ENCODE measurements at places on chromosomes 13 and 19.

- no peaks in the 10 kb centered on the region for H3K27me3 ChIP-seq
- no peaks in the 10 kb centered on the region for H3K36me3 ChIP-seq
- DNase-seq: no peak
- H3K4me1 ChIP-seq: no peaks in the 10 kb centered on the region
- no peak overlapping the region for H3K4me3 ChIP-seq
Measured at GRCh38 chr13:111969551-111970135, 97.3 kb upstream of the SOX1 start.

- peaks cover 6% of the 10 kb centered on the region for H3K4me1 ChIP-seq
- no peak overlapping the region for H3K27ac ChIP-seq
- H3K4me3 ChIP-seq: no peak overlapping the region
- DNase-seq: no peak
Measured at GRCh38 chr19:43452582-43452981, 12.8 kb downstream of the LYPD3 start.

- no peaks in the 10 kb centered on the region for H3K27me3 ChIP-seq
- H3K36me3 ChIP-seq: peaks cover 4% of the 10 kb centered on the region
- H3K4me1 ChIP-seq: peaks cover 19% of the 10 kb centered on the region
- peak overlapping the region; percentile 58 for H3K27ac ChIP-seq
- DNase-seq: peak; percentile 35
- no peak overlapping the region for H3K4me3 ChIP-seq
Measured at GRCh38 chr13:46668302-46668720, 115.3 kb downstream of the LRCH1 start.

DNA sequence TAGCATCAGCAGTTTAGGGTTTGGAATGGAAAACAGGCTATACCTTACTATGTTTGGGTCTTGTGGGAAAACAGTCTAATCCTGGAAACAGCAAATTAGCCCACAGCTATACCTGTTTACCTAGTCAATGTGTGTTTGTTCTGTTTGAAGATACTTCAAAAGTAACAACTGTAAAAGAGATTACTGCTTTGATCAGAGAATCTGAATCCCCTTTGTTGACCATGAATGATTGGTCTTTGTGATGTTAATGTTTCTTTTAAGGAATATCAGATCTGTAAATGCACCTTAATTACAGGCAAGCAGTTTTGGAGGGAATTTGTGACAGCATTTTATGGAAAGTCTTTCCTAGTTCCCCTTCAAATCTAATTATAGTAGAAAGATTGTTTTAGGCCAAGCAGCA lies 20.7 kb upstream of the KLF5 start:
- no peaks in the 10 kb centered on the region for H3K27me3 ChIP-seq
- H3K4me3 ChIP-seq: no peak overlapping the region
- no peaks in the 10 kb centered on the region for H3K36me3 ChIP-seq
- no peak for DNase-seq
- H3K4me1 ChIP-seq: no peaks in the 10 kb centered on the region
- H3K27ac ChIP-seq: no peak overlapping the region

- H3K36me3 ChIP-seq: no peaks in the 10 kb centered on the region
- H3K4me3 ChIP-seq: no peak overlapping the region
- H3K27me3 ChIP-seq: no peaks in the 10 kb centered on the region
- DNase-seq: no peak
- H3K27ac ChIP-seq: no peak overlapping the region
- peaks cover 9% of the 10 kb centered on the region for H3K4me1 ChIP-seq
Measured at GRCh38 chr19:4806384-4806783, 14.8 kb downstream of the FEM1A start.

DNA sequence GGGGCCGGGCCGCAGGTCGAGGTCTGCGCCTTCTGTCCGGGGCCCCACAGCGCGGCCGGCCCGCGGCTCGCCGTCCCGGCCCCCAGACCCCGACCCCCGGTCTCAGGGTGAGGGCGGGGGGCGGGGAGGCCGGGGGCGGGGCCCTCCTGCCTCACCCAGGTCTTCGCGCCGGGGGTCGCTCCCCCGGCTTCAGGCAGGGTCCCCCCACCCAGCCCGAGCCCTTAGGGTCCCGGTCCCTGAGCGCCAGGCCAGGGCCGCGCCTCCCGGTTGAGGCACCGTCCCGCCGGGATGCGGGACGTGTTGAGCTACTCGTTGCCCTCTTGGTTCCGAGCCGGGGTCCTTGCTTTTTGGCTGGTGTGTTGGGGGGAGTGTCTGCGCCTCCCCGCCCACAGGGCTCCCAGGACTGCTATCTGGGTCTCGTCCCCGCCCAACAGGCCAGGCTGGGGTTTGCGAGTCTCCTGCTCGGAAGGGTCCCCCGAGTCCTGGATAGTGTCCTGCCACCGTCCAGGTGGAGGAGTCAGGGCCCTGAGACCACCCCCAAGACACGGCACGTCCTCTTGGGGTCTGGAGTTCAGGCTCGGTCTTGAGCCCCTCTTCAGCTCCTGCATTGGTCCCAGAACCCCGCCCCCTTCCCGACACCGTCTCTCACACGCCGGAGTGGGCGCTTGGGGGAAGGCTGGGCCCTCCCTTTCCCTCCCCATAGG lies 452 bp downstream of the PIAS4 start:
- peak overlapping the region; percentile 99 for H3K4me3 ChIP-seq
- peak; percentile 49 for DNase-seq
- peaks cover 44% of the 10 kb centered on the region for H3K4me1 ChIP-seq
- peak overlapping the region; percentile 96 for H3K27ac ChIP-seq
- peaks cover 4% of the 10 kb centered on the region for H3K36me3 ChIP-seq
- no peaks in the 10 kb centered on the region for H3K27me3 ChIP-seq

DNA sequence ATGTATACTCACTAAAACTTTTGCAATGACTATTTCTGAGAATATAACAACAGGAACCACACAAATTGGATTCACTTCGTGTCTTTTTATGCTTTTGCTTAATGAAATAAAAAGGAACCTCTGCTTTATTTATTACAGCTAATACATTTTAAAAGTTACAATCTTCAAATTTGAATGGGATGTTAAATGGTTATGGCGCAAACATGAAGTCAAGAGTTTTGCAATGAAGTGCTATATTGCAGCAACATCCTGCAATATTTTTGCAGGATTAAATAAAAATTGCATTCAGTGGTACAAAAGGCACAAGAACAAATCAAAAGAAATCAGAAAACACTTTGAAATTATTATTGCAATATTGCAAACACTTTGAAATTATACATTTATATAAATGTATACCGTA lies 1519.0 kb upstream of the MIR17HG start:
- no peaks in the 10 kb centered on the region for H3K27me3 ChIP-seq
- no peak overlapping the region for H3K27ac ChIP-seq
- no peaks in the 10 kb centered on the region for H3K36me3 ChIP-seq
- DNase-seq: no peak

DNA sequence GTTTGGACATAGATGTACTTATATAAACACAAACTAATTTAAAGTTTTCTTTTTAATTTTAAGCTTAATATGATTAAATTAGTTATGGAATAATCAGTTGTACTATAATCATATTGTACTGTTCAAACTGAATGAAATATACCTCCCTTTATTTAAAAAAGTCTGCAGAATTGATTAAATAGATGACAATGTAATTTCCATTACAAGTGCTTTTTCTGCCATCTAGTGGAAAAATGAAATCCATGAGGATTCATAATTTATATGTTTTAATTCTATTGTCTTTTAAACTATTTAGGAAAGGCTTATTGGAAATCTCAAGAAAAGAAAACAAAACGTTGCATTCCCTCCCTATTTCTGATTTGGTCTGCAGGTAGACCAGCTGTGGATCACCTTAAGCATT lies 30.9 kb downstream of the MZT1 start:
- no peaks in the 10 kb centered on the region for H3K36me3 ChIP-seq
- no peak for DNase-seq
- H3K4me3 ChIP-seq: no peak overlapping the region

- DNase-seq: no peak
- H3K36me3 ChIP-seq: no peaks in the 10 kb centered on the region
- H3K4me3 ChIP-seq: no peak overlapping the region
- no peaks in the 10 kb centered on the region for H3K27me3 ChIP-seq
- H3K27ac ChIP-seq: peak overlapping the region; percentile 24
- no peaks in the 10 kb centered on the region for H3K4me1 ChIP-seq
Measured at GRCh38 chr13:40231311-40231710, 435.1 kb downstream of the FOXO1 start.

DNA sequence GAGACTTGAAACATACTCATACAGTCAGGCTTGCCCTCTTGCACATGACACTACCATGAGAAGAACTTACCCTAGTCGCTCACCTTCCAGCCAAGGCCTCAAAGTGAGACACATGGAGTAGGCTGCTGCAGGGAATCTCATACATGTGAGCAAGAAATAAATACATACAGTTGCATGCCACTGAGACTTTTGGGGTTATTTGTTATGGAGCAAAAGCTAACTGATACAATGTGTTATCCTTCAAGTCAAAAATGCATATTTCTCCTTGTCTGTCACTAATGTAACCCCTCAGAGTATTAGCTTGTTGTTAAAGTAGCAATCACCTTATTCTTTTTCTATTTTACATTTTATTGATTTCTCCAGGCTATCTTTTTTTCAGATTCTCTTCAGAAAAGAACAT lies 58.1 kb downstream of the FOXO1 start:
- no peak for DNase-seq
- no peak overlapping the region for H3K4me3 ChIP-seq
- H3K27ac ChIP-seq: no peak overlapping the region
- H3K36me3 ChIP-seq: no peaks in the 10 kb centered on the region
- no peaks in the 10 kb centered on the region for H3K27me3 ChIP-seq

DNA sequence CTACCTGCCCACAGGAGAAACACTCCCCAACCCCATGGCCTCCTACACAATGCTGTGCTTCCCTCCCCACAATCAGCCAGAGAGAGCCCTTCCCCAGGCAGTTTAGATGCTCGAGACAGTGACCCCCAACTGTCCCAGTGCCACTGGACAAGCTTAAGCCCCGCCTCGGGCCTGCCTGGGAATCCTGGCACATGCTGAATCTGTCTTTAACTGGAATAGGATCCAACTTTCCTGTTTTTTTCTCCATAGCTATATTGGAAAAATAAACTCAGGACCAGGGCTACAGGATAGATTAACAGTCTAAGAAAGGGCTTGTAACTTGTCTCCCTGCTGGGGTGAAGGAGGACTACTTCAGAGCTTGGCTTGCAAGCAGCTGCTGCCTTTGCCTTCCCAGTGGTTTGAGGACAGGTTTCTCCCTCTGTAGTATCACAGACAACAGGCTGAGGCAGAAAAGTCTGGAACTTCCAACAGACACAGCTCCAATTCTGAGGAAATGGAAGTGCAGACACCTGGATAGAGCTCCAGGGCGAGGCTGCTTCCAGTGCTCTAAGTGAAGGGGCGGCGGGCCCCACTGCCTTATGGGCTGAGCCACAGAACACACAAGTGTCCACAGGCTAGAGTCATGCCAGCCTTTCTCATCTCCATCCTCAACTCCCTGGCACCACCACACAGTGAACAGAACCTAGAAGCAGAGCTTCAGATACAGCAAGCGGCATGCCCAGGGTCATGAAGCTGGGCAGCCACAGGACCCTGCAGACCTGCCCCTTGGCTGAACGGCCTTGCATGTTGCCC lies 228.3 kb downstream of the TUBA3C start:
- no peak overlapping the region for H3K4me3 ChIP-seq
- no peak overlapping the region for H3K27ac ChIP-seq
- H3K4me1 ChIP-seq: no peaks in the 10 kb centered on the region
- H3K36me3 ChIP-seq: no peaks in the 10 kb centered on the region

DNA sequence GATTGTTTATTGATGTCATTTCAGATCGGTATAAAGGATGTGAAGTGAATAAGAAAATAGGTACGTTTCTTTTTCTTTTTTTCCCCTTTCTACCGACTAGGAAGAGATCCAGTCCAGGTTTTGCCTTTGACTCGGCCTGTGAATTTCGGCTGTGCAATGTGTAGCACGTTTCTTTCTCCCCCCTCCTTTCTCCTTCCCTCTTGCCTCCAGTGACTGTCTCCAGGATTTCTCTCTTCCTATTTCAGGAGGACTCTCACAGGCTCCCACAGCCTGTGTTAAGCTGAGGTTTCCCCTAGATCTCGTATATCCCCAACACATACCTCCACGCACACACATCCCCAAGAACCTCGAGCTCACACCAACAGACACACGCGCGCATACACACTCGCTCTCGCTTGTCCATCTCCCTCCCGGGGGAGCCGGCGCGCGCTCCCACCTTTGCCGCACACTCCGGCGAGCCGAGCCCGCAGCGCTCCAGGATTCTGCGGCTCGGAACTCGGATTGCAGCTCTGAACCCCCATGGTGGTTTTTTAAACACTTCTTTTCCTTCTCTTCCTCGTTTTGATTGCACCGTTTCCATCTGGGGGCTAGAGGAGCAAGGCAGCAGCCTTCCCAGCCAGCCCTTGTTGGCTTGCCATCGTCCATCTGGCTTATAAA lies at the start of gene GPC6:
TSS of gene GPC6 (plus strand) at position 185 of the 657 bp plus-strand sequence.
- H3K27ac ChIP-seq: no peak within 1 kb of the TSS
- H3K36me3 ChIP-seq: no peaks in the 10 kb centered on the region
- peaks cover 8% of the 10 kb centered on the region for H3K4me1 ChIP-seq
- no peaks in the 10 kb centered on the region for H3K27me3 ChIP-seq
- peak; percentile 77 for DNase-seq

GRCh38 chr19:51948975-51949374 lies 21.7 kb downstream of the ZNF613 start:
- peak overlapping the region; percentile 11 for H3K4me3 ChIP-seq
- H3K36me3 ChIP-seq: peaks cover 15% of the 10 kb centered on the region
- no peak overlapping the region for H3K27ac ChIP-seq
- no peaks in the 10 kb centered on the region for H3K27me3 ChIP-seq

- no peak for DNase-seq
- H3K27me3 ChIP-seq: no peaks in the 10 kb centered on the region
- no peaks in the 10 kb centered on the region for H3K4me1 ChIP-seq
Measured at GRCh38 chr19:42054205-42054604, 15.8 kb downstream of the GRIK5 start.

DNA sequence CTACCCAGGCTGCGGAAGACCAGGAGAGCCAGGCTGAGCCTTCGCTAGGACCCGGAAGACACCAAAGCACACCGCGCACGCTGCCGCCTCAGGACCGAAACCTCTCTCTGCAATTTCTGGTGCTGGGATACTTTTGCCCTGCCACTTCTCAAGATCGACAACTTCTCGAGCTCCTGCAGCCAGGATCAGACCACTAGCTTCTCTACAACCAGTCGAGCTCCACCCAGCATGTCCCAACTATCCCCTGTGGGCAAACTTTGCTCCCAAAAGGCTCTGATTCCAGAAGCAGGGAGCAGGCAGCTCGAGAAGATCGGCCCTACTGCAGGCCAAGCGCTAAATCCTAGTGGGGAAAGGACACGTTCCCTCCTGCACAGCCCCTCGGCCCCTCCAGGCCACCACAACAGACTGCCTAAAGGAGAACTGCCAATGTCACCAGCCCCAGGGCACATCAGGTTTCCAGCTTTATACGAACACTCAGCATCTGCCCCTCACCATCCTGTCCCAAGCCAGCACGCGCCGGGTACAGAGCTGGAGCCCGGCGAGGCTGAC lies 979 bp downstream of the AKAP8 start:
- H3K4me3 ChIP-seq: peak overlapping the region; percentile 99
- peak; percentile 69 for DNase-seq
- H3K36me3 ChIP-seq: no peaks in the 10 kb centered on the region
- H3K4me1 ChIP-seq: peaks cover 47% of the 10 kb centered on the region
- peak overlapping the region; percentile 97 for H3K27ac ChIP-seq
- no peaks in the 10 kb centered on the region for H3K27me3 ChIP-seq

GRCh38 chr13:68535329-68535728 lies 1305.2 kb upstream of the PCDH9 start:
- H3K4me3 ChIP-seq: no peak overlapping the region
- H3K27ac ChIP-seq: no peak overlapping the region
- H3K36me3 ChIP-seq: no peaks in the 10 kb centered on the region
- no peaks in the 10 kb centered on the region for H3K27me3 ChIP-seq

- no peak overlapping the region for H3K4me3 ChIP-seq
- no peak for DNase-seq
- no peaks in the 10 kb centered on the region for H3K27me3 ChIP-seq
Measured at GRCh38 chr19:33100894-33101644, 20.1 kb downstream of the GPATCH1 start.

GRCh38 chr13:103007427-103007762 lies 58.8 kb downstream of the SLC10A2 start:
- DNase-seq: no peak
- no peak overlapping the region for H3K27ac ChIP-seq
- no peaks in the 10 kb centered on the region for H3K27me3 ChIP-seq
- no peak overlapping the region for H3K4me3 ChIP-seq
- no peaks in the 10 kb centered on the region for H3K4me1 ChIP-seq

Data from upper lobe of left lung (tissue), 6 donors.